KG1 (cell line): ENCODE measurements at places on chromosomes 12 and 14.

- no peak for DNase-seq
These were observed 77.3 kb downstream of the NOS1 start for GRCh38 chr12:117284140-117284539.

DNA sequence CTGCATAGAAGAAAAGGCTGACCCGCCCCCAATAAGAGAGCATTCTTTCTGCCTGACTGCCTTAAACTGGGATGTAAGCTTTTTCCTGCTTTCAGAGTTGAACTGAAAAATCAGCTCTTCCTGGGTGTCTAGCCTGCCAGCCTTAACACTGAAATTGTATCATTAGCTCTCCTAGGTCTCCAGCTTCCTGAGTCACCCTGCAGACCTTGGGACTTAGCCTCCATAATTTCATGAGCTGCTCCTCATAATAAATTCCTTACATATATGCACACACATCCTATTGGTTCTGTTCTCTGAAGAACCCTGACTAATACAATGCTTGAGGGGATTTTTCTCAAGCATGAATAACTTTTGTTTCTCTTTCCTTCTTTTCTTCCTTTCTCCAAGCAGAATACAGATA is 76.4 kb upstream of the FAR2 start:
- no peak for DNase-seq

- no peak for DNase-seq
These were observed 42.1 kb downstream of the MGST1 start for GRCh38 chr12:16389594-16389993.

GRCh38 chr14:25501749-25502148 is 451.8 kb upstream of the STXBP6 start:
- no peak for DNase-seq

- no peak for DNase-seq
These were observed 51.9 kb downstream of the TPCN1 start for GRCh38 chr12:113273053-113273725.

DNA sequence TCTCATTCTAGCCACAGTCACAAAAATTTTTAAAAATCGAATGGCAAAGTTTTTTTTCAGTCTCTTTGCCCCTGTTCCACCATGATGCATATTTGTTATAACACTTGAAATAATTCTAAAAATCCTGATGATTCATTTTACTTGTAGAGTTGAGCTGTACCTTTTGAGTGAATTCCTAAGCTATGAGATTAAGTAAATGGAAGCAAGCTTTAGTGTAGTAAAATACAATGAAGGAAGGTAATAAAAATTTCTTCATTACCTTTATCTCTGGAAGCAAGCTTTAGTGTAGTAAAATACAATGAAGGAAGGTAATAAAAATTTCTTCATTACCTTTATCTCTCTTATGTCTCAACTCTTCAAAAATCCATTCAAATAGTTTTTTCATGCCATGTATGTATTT is 46.1 kb downstream of the TMTC3 start:
- no peak for DNase-seq

GRCh38 chr12:117977373-117977772 is 8.6 kb upstream of the KSR2 start:
- no peak for DNase-seq

DNA sequence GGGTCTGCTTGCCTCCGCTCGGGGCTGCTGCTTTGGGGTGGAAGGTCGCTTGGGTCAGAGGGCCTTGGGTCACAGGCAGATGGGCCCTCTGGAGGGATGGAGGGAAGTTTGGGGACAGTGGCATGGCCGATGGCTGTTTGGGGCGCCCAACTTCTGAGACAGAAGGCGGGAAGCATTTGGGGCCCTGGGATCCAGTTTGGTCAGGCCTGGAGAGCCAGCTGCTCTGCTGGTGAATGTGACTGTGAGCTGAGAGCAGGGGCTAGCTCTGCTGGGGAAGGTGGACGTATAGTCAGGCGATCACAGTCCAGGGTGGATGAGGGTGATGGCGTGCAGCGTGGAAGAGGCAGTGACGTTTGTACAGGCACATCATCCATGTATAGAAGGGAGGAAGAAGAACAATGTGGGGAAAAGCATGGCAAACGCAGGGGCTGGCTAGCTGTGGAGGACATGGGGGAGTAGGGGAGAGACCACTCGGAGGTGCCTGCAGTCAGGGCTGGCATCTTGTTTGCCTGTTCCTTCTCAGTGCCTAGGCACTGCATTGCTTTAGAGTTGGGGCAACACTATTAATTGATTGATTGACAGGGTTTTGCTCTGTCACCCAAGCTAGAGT is 57.5 kb downstream of the TSPAN9 start:
- DNase-seq, result no peak

DNA sequence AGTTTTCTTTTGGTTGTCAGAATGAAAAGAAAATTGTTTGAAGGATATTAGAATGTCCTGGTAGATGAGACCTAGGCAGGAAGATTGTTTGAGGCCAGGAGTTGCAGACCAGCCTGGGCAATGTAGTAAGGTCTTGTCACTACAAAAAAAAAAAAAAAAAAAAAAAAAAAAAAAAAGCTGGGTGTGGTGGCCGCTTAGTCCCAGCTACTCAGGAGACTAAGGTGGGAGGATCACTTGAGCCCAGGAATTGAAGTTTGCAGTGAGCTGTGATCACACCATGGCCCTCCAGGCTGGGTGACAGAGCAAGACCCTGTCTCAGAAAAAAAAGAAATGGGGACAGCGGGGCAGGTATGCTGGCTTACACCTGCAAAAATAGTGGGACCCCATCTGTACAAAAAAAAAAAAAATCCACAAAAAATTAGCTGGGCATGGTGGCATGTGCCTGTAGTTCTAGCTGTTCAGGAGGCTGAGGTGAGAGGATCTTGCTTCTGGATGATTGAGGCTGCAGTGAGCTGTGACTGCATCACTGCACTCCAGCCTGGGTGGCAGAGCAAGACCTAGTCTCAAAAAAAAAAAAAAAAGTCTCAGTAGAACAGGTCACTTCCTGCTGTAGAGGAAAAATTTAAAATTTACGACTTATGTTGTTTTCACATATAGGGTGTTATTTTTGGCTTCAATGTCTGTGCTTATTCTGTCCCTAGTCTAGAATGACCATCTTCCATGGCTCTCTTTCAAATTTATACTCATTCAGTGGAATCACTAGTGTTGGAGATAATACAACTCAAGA is 70.7 kb downstream of the PPHLN1 start:
- no peak for DNase-seq

DNA sequence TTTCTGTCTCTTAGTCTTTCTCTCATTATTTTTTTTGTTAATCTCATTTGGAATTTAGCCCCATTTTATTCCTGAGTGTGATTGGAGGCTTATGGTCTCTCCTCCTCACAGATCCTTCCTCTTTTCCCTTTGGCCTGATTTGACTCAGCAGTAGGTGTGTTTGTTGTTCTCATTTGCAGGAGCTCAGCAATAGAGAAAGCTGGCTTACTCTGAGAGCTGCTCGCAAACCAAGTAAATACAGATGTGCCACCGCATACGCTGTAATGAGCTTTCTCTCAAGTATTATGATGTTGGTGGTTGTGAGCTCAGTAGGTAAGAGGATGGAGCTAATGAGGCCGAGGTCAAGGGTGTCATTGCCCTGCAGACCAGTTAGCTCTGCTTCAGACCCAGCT is 206.5 kb downstream of the ETV6 start:
- no peak for DNase-seq

- no peak for DNase-seq
These were observed 787.7 kb upstream of the TMEM132C start for GRCh38 chr12:127479256-127479655.

- no peak for DNase-seq
These were observed 82.8 kb downstream of the RIN3 start for GRCh38 chr14:92596331-92596907.

DNA sequence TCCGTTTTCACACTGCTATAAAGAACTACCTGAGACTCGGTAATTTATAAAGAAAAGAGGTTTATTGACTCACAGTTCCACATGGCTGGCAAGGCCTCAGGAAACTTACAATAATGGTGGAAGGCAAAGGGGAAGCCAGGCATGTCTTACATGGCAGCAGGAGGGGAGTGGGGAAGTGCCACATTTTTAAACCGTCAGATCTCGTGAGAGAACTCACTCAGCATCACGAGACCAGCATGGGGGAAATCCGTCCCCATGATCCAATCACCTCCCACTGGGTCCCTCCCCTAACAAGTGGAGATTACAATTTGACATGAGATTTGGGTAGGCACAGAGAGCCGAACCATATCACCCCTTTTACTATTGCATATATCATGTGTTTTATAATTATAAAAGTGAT is 2.0 kb upstream of the PIGH start:
- DNase-seq, result no peak

DNA sequence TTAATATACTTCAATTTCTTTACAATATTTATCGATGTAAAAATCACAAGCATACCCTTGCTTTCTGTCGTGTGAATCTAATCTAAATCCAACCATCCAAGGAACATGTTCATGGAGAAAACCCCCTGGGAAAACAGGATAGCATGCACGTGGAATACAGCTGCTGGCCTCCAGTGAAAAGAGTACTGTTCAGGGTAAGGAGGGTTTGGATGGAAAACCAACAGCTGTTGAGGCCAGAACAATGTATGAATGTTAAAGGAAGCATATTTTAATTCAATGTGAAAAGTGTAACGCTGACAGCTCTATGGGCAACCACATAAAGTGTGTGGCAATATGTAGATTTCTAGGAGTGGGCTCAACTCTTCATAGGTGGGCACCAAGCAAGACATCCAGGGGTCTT is 344.0 kb downstream of the TMEM132D start:
- DNase-seq, result no peak

DNA sequence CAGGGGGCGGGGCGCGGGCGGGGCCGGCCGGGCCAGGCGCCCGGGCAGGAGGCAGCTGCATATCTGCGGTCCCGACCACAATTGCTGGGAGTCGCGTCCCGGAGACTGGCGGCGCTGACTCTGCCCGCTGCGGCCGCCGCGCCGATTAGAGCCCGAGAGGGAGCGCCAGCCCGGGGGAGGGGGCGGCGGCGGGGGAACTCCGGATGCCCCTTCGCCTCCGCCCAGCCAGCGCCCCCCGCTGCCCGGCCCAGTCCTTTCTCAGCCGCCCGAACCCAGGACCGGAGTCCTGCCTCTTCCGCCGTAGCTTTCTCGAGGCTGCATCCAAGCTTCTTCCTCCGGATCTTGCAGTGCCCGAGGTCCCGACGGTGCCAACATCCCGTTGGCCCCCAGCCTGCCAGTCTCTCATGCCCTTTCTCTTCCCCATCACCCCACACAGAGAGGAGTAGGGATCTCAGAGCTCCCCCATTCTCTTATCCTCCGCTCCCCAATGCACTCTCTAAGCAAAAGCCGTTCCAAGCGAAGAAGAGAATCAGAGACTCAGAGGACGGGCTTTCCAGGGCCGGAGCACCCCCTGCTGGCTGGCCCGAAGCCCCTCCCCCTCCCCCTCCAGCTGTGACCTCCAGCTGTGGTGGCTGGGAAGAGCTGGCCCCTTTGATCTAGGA is 8.8 kb upstream of the SP7 start:
- peak; percentile 13 for DNase-seq

DNA sequence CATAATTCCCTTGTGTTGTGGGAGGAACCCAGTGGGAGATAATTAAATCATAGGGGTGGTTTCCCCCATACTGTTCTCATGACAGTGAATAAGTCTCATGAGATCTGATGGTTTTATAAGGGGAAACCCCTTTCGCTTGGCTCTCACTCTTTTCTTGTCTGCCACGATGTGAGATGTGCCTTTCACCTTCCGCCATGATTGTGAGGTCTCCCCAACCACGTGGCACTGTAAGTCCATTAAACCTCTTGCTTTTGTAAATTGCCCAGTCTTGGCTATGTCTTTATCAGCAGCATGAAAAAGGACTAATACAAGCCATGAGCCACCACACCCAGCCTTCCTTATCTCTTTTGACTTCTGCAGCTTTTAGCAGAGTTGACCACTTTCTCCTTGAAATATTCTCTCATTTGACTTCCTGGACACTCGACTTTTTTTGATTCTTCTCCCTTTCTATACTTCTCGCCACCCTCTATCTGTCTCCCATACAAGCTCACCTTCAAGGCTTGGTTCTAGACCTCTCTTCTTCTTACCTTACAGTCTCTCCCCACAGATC is 2.3 kb downstream of the MTERF2 start:
- DNase-seq, result no peak

- DNase-seq, result no peak
These were observed 18.7 kb upstream of the TAS2R14 start for GRCh38 chr12:10957741-10958140.

GRCh38 chr12:70149665-70150064 is 93.6 kb upstream of the CNOT2 start:
- no peak for DNase-seq

GRCh38 chr14:69924201-69924600 is 45.0 kb downstream of the SMOC1 start:
- no peak for DNase-seq

DNA sequence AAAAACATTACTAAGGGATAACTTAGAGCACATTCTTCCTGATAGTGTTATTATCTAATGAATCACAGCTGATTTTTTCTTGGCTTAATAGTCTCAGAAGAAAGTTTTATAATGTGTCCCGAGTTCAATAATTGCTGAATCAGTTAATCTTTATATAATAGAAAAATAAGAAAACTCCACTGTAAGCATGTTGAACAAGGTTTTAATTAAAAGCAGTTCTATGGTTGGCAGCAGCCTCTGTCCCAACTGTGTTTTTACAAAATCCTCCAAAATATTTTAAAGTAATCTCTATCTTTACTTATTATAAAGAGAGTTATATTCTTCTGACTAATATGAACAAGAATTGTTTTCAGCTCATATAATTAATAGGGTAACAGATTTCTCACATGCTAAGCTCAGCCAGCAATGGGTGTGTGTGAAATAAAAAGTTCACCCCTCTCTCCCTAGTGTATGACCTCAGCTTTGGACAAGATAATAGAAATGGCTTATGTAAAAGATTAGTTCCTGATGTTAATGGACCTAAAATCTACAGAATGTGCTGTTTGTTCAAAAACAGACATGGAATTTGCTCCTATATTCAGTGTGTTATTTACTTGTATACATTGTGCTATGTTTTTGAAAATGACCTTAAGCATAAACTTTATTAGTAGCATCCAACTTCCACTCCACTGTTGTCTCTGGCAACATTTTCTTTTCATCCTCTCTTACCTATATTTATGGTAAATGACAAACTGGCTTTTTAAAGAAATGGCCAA is 67.1 kb upstream of the DCN start:
- no peak for DNase-seq

GRCh38 chr12:110763583-110763982 is 20.9 kb upstream of the PPP1CC start:
- DNase-seq, result no peak

DNA sequence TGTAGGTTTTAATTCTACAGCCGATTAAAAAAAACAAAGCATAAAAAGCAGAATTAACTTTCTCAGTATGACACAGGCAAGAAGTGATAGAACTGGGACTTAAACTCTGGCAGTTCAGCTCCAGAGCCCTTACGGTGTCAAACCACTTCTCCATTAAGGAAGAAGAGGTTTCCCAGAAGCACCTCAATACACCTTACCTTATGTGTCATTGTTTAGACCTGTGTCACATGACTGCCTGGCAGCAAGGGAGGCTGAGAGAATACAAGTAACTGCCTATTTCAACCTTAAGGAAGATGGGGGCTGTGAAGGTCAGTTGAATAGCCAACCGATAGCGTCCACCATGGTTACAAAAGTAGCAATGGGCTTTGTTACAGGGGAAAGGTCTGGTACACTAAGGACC is 54.6 kb upstream of the ARHGAP5 start:
- DNase-seq, result no peak
